ENCODE measurements at places on chromosomes 16 and 17.
A peak's percentile ranks its signal among the peaks of the same experiment; 100 is the strongest.

GRCh38 chr17:81083125-81083765 lies 48.3 kb downstream of the BAIAP2 start:
- DNase-seq: peak; percentile 11

DNA sequence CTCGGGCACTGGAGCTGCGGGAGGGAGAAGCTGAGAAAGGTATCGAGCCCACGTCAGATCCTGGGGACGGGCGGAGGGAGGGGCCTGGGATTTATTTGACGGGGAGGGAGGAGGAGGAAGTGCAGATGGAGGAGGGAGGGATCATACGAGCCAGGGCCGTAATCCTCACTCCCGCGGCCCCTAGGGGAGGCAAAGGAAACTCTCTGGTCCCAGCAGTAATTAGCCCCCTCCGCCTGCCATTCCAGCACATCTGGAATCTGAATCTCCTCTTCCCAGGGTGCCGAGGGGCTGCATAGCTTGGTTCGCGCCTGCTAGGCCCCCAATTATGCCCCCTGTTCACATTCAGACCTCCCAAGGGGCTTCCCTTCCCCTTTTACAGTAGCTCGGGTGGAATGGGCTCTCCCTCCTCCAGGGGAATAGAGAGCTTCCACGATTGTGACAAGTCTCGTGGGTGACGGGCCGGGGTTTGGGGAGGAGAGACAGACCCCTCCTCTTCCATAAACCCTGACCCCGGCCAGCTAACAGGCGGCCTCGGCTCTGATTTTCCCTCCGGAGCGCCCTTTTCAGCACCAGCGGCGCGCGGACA lies at the start of gene SEZ6L2:
Gene SEZ6L2 (minus strand): TSS at position 35 of the 586 bp plus-strand sequence. CDS start 531 bp downstream, outside the sequence.
- peak; percentile 81 for DNase-seq

- DNase-seq: no peak
Measured at GRCh38 chr16:83586461-83587200, 221.1 kb upstream of the HSBP1 start.

DNA sequence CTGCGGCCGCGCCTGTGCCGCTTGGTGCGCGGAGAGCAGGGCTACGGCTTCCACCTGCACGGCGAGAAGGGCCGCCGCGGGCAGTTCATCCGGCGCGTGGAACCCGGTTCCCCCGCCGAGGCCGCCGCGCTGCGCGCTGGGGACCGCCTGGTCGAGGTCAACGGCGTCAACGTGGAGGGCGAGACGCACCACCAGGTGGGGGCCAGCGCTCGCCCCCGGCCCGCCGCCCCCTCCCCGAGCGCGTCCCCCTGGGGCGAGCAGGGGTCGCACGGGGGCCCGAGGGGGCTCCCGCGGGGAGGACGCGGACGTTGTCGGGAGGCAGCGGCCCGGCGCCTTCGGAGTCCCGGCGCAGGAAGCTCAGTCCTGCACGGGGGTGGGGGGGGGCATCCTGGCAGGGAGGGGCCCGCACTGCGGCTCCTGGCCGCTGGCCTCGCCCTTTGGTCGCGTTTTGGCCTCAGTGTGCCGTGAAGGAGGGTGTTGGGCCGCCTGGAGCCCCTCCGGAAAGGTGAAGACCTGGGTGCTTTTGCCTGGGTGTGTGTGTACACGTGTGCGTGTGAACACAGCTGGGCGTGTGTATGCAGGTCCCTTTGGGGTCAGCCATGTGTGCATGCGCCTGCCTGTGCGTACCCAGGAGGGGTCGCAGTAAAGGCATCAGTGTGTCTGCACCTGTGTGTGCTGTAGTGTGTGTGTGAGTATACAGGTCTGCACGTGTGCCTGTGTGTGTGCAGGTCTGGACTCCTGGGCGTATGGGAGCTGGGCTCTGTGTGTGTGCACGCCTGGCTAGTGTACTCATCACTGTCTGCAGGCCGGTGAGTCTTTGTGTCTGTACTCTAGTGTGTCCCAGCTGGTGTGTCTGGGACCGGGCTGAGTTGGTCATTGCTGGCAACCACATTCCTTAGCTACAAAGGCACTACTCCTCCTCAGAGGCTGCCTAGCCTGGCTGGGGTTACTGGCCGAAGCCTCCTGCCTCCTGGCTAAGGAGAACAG lies 615 bp downstream of the NHERF2 start:
- no peak for DNase-seq

GRCh38 chr16:22353933-22354541 lies 20.4 kb downstream of the CDR2 start:
- no peak for DNase-seq

- no peak for DNase-seq
Measured at GRCh38 chr17:80270104-80270503, 9.5 kb downstream of the RNF213 start.

Data from fibroblast of lung (primary cell).